ENCODE measurements at places on chromosomes 3 and 15.
A peak's percentile ranks its signal among the peaks of the same experiment; 100 is the strongest.

- DNase-seq, result no peak
Observed at GRCh38 chr15:48800811-48801455, 9.9 kb downstream of the CEP152 start.

DNA sequence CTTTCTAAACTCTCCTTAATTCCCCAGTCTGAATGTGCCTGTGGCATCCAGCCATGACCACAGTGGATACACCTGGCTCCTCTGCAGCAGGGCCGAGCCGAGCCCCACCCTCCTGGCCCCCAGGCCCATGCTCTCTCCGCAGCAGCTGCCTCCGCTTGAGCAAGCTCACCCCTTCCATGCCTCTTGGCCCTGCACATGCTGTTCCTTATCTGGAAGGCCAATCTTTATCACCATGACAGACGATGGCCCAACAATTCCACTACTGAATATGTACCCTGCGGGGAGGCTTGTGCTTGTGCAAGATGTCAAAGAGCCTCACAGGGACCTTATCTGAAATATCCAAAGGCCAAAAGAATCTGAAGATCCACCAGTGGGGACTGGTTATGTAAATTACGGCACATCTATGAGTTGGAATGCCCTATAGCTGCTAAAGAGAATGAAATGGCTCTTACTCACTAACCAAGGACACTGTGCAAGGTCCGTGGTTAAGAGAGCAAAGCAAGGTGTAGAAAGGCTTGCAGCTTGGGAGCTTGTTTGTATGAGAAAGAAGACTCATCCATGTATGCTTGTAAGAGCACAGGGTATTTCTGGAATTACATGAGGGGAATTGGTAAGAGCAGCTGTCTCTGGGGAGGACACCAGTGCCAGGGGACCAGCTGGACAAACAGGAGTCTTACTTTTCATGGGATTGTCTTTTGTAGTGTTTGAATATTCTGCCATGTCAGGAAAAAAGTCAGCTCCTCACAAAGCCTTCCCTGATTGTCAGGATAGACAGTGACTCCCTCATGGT, 55.2 kb downstream of the WNT7A start:
- no peak for DNase-seq

DNA sequence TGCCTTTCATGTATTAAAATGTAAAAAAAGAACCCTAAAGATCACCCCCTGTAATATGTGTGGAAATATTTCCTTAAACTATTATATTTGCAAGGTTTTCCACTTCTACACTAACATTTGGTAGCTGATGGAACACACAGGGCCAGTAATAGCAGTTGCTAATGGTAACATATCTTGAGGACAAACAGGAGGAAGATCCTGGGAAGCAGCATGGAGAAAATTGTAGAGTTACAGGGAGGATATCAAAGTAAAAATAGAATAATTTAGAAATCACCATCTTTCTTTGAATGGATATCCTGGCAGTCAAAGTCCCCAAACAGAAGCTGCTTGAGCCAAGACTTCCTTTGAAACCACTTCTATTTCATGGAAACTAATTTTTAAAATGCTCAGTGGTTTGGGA, 29.5 kb upstream of the OSTN start:
- DNase-seq, result no peak

- DNase-seq, result no peak
Observed at GRCh38 chr15:89184357-89184756, 37.0 kb downstream of the RLBP1 start.

DNA sequence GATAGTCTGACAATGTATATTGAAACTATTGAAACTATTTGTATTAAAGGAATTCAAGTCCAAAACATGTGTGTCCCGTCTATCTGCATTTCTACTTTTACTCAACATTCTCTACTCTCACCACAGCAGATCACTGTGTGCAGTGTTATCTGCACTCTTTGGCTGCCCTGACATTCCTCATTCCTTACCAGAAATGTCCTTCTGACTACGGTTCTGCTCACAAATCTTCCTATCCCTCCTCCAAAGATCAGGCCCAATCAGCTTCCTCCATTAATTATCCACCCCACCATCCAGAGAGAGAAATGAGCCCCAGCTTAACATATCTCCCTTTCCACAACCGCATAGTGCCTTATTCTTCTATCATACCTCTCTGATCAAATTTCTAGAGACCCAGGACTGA, 94.7 kb downstream of the TBL1XR1 start:
- DNase-seq, result no peak

DNA sequence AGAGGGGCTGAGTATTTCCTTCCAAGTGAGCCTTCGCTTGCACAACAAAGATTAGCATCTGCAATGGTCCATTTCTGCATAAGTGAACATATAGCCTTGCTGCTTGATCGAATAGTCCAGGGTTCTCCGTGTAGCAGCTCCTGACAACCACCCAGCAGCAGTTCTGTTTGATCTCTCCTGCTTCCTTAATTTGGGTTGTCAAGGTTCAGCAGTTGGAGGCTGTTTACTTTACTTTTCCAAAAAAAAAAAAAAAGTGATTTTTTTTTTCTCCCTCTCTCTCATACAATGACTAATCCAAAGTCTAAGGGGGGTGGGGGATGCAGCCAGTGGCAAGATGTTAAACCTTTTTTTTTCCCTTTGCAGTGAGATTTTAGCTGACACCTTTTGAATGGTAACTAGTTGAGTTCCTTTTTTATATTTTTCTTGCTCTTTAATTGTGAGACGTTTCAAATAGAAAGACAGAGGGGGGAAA, 3.6 kb downstream of the FOXP1 start:
- peak; percentile 83 for DNase-seq

- no peak for DNase-seq
Observed at GRCh38 chr3:123313889-123314288, 112.1 kb downstream of the SEC22A start.

DNA sequence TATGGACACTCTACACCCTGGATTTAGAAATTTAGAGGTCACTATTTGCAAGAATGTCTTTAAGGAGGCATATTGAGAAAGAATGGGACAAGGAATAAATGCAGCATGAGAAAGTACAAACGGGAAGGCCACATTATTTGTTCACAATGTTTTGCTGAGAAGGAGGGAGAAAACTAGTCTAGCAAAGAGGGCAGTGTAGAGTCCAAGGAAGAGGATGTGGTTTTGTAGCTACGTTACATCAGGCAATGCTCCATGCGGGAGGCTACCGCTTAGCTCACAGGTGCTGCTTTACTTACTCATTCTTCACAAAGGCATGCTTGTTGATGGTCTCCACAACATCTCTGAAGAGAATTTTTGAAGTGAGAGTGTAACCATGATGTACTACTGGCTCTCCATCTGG, 191.1 kb downstream of the PLCH1 start:
- DNase-seq, result peak; percentile 95

DNA sequence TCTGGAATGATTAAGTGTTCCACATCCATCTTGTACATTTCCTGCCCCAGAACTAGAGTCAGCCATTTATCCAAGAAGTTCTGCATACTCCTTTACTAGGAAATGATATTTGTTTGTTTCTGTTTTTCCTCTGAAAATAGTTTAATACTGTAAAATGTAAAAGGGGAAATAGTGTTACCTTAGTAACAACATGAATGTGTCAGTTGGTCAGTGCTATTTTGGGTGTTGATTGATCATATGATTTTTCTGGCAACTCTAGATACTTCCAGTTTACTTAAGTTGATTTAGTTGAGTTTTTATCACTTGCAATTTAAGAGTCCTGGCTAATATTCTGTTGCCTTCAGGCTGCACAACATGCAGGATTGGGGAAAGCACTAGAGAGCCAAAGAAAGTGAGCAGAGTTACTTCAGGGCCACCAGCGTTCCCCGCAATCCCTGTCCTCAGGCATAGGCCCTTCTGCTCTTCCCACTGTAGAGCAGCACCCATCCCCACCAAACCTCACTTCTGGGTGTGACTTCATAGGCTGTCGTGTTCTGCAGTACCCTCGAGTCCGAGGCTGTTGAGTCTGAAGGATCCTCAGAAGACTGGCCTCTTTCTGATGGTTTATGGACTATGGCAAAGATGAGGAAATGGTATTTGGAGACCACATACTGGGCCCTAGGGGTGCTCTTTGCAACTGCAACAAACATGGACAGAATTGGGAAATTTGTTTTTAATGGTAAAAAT, 69.0 kb downstream of the CHD2 start:
- DNase-seq, result no peak

GRCh38 chr15:90343302-90343790, 8.7 kb upstream of the ZNF774 start:
- DNase-seq, result no peak
